Activated CD4-positive, alpha-beta T cell treated with anti-CD3 and anti-CD28 coated beads, Interleukin-2, amount 50 U/mL, for 48 hours (primary cell): ENCODE measurements at places on chromosomes 4 and X.

DNA sequence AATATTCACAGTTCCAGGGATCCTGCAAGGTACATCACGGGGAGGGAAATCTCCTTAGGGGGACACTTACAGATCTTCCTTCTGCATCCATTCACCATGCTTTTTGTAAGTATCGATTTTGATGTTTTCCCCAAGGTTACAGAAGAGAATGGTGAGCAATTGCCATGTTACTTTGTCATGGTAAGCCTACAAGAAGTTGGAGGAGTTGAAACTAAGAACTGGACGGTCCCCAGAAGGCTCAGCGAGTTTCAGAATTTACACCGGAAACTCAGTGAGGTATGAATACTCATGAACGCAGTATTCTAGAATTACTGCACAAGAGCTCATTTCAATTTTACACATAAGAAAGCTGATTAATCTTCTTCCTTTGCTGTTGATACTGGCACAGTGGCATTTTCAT, 53.9 kb downstream of the LRP2BP start:
- DNase-seq, result peak; percentile 25

DNA sequence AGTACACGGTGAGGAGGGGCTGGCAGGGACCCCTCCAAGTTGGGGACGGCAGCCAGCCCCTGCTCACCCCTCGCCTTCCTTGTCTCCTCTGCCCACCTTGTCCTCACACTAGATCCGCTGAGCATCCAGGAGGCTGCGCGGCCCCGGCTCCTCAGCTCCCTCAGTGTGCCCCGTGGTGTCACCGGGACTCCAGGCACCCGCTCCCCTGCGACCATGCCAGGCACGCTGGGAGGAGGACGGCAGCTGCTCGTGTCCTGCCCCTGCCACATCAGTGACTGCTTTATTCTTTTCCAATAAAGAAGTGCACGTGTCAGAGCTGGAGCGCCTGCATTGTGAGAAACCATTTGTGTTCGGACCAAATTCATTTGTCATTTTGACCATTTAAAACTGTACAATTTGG, 6.4 kb downstream of the FAM50A start:
- DNase-seq, result no peak

- no peak for DNase-seq
Measured at GRCh38 chr4:8514391-8514790, 65.8 kb upstream of the GPR78 start.

- no peak for DNase-seq
Measured at GRCh38 chr4:24646798-24647460, 62.6 kb upstream of the DHX15 start.

GRCh38 chrX:125782184-125782583, 383.9 kb downstream of the DCAF12L2 start:
- no peak for DNase-seq

- DNase-seq, result no peak
Measured at GRCh38 chr4:182642831-182643230, 274.4 kb downstream of the DCTD start.

GRCh38 chr4:159685340-159686092, 582.6 kb downstream of the RAPGEF2 start:
- DNase-seq, result no peak

- no peak for DNase-seq
Measured at GRCh38 chr4:88859191-88859812, 161.7 kb upstream of the NAP1L5 start.

- DNase-seq, result no peak
Measured at GRCh38 chrX:149494844-149495565, 10.1 kb downstream of the IDS start.

- no peak for DNase-seq
Measured at GRCh38 chr4:27001398-27002164, 140.9 kb downstream of the STIM2 start.

DNA sequence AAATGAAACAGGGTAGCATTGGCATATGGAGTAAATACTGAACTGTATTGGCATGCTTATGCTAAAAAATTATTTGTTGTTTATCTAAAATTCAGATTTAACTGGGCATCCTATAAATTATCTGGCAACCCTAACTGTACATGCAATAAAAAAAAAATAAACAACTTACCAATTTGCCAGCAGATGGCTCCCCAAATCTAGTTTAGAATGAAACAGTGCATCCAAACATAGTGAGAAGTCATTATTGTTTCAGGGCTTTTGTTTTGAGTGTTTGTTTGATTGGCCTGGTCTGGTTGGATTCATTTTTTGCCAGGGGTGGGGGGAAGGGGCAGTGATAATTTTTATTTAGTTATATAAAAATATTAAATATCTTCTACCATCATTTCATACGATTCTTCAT, 12.8 kb upstream of the NSUN7 start:
- no peak for DNase-seq

DNA sequence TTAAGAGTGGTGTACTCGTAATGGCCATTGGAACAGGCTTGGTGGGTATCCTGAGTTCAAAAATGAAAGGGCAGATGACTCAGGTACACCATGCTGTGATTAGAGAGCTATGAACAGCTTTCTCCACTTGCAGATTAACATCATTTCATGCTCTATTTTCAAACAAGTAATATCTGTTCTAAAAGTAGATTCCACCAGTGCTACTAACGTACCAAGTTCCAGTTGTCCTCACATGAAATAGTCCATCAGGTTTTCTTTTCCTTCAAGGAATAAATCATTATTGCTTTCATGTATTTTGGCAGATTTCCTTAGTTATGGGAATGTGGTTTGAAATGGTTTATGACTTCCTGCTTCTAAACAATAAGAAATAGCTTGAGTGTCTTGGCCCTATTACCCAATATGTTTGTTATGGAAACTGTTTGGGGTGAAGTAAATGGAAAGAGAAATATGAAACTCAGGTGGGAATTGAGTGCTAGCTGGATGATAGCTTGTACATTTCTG, 49.9 kb downstream of the PCDH7 start:
- no peak for DNase-seq

- DNase-seq, result peak; percentile 19
Measured at GRCh38 chr4:25767877-25768725, 94.7 kb downstream of the SEL1L3 start.

- no peak for DNase-seq
Measured at GRCh38 chrX:96445531-96446065, 239.0 kb upstream of the DIAPH2 start.

DNA sequence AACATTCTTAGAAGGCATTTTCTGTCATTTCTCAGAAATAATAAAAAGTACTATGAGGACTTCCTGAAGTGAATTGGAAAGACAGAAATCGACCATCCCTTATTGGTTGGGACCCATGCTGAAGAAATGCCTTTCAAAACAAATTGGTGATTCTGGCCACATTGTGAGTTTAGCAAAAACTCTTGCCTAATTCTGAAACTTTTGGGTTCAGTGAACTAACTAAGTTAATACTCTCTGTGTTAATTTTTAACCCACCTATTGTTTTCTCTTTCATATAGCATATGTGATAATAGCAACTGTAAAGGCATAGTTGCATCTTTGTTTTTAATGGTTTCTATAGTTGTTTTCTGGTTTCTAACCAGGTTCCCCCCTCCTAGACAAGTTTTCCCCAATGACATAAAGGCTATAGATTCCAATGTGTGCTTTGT, 129.3 kb upstream of the FAT1 start:
- no peak for DNase-seq

GRCh38 chr4:117740736-117741135, 293.6 kb upstream of the NDST3 start:
- DNase-seq, result no peak

- DNase-seq, result no peak
Measured at GRCh38 chrX:75149654-75150053, 6.4 kb downstream of the ABCB7 start.

DNA sequence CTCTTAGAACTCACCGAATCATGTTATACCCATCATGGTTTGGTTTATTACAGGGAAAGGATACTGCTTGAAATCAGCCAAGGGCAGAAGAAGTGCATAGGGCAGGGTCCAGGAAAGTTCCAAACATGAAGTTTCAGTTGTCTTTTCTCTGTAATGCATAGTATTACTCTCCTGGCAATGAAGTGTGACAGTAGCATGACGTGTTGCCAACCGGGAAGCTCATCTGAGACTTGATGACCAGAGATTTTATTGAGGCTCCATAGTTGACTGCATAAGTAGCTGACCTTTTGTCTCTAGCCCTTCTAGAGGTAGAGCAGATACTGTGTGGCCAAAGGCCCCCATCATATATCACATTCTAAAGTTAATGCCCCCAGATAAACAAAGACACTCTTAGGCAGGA, 72.1 kb downstream of the BEND4 start:
- no peak for DNase-seq

- peak; percentile 56 for DNase-seq
Measured at GRCh38 chrX:57286507-57287251, at the start of gene FAAH2. FAAH2 (plus strand) TSS chrX:57286706; CDS start chrX:57286826, 120 bp downstream.

DNA sequence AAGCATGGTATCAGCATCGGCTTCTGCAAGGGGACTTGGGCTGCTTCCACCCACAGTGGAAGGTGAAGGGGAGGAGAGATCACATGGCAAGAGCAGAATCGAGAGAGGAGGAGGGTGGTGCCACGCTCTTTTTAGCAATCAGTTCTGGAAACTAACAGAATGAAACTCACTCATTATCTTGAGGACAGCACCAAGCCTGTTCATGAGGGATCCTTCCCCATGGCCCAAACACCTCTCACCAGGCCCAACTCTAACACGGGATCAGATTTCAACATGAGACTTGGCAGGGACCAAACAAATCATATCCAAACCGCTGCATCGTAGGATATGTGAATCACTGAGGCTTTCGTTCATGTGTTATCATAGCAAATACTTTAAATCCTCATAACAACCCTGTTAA, 125.5 kb downstream of the GPC3 start:
- DNase-seq, result no peak

DNA sequence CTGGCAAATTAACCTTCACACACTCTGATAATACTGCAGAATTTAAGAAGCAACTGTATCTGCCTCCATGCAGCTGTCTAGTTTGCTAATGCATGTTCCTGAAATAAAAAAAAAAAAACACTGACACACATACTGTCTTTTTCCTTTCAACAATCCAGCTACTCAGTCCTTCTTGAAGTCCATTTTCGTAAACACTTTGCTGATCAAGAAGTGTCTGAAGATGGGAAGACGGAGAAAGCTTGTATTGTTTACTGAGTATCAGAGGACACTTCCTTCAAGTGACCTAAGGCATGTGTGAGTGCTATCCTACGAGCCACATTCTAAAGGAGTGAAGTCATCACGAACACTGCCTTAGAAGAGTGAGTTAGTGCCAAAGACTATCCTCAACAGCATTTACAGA, 82.6 kb downstream of the LUZP4 start:
- DNase-seq, result no peak

- peak; percentile 59 for DNase-seq
Measured at GRCh38 chrX:40266490-40267333, 169.0 kb upstream of the BCOR start.

DNA sequence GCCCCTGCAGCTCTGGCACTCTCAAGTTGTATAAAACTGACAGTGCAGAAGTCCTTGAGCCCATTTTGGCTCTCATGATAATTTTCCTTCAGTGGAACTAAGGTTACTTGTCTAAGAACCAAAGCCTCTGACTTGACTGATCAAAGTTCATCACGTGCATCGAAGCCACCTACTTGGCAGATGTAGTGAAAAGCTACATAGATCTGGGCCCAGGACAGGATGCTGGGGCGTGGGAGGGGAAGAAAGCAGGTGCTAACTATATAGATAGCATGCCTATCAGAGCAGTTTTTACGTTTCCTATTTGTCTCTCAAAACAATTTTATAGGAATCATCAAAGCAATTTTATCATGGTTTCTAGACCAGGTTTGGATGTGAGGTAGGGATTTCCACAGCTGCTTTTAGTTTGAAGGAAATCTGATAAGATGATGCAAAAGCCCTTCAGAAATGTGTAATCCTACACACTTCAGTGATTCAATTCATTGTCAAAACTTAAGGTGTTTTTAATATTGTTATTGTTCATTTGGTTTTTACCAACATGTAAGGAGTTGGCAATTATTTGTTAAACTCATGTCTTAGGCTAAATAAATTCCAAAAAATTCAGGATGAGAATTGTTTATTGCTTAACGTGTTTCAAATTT, 1.2 kb upstream of the CD40LG start:
- no peak for DNase-seq

- no peak for DNase-seq
Measured at GRCh38 chrX:8075636-8076035, 95.4 kb downstream of the VCX2 start.

GRCh38 chr4:75484190-75484589, 30.0 kb downstream of the RCHY1 start:
- no peak for DNase-seq

GRCh38 chrX:15973946-15974345, 119.3 kb upstream of the AP1S2 start:
- DNase-seq, result no peak

GRCh38 chr4:41452484-41453225, 85.3 kb upstream of the LIMCH1 start:
- no peak for DNase-seq

DNA sequence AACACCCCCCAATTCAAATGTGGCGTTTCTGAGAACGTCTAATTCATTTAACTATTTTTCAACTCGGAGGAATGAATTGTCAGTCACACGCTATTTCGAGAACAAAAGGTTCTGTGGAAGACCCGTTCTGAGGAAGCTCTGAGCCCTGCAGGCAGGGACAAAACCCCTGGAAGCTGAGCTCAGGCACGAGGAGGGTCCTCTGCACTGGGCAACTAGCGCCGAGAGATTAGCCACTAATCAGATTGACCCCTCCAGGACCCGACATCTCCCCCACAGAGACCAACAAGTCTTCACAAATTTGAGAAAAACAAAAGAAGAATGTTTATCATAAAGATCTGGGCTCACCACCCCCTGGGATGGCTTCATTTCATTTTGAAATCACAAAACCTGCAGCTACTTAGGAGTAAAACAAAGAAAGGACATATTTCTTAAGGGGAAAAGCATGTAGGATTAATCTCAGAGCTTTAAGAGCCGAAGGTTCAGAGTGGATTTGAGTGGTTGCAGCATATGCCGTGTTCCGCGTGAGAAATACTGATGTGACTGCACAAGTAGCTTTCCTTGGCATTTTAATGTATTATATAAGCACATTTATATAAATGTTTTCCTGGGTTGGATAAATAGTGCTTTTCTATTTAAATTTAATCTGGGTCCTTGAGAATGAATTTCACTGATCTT, 41.8 kb downstream of the ADRA2C start:
- DNase-seq, result no peak
